ENCODE measurements at places on chromosomes 2 and 18.

GRCh38 chr2:134304394-134305108, 50.7 kb downstream of the MGAT5 start:
- DNase-seq: no peak

DNA sequence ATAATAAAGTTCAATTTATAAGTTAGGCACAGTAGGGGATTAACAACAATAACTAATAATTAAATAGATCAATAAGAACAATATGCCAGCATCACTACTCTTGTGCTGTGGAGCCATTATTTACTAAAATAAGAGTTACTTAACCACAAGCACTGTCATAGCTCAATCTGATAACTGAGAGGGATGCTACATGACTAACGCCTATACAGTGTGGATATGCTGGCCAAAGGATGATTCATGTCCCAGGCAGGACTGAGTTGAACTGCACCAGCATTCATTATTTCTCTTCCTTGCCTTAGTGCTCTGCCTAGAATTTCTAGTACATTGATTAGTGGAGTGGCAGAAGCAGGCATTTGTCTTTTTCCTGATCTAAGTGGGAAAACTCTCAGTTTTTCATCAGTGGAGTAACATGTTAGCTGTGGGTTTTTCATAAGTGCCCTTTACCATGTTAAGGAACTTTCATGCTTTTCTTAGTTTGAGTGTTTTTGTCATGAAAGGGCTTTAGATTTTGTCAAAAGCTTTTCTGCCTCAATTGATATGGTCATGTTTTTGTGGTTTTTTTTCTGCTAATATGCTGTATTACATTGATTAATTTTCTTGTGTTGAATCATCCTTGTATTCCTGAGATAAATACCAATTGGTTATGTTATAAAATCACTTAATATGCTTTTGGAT, 21.7 kb downstream of the KIAA1328 start:
- DNase-seq: no peak

GRCh38 chr2:64324746-64325410, 129.1 kb upstream of the LGALSL start:
- no peak for DNase-seq

DNA sequence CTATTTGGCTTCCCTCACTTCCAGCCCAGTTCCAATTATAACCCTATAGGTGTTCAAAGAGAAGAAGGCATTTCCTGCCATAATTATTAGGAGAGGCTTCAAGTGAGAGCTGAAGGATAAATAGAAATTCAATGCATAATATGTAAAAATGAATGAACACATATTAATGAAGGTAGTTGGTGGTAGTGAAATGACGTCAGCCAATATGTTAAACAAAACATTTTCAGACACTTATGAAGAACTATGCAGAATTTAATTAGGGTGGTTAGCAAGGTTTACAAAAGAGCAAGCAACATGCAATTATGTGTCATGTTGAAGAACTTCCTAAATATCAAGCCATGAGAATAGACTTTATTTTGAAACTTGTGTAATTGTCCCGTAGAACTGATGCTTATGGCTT, 858.8 kb upstream of the DDX18 start:
- DNase-seq: no peak

GRCh38 chr2:46534589-46534988, 55.2 kb downstream of the TMEM247 start:
- no peak for DNase-seq

GRCh38 chr2:231666171-231667095, 41.9 kb upstream of the PTMA start:
- DNase-seq: no peak

DNA sequence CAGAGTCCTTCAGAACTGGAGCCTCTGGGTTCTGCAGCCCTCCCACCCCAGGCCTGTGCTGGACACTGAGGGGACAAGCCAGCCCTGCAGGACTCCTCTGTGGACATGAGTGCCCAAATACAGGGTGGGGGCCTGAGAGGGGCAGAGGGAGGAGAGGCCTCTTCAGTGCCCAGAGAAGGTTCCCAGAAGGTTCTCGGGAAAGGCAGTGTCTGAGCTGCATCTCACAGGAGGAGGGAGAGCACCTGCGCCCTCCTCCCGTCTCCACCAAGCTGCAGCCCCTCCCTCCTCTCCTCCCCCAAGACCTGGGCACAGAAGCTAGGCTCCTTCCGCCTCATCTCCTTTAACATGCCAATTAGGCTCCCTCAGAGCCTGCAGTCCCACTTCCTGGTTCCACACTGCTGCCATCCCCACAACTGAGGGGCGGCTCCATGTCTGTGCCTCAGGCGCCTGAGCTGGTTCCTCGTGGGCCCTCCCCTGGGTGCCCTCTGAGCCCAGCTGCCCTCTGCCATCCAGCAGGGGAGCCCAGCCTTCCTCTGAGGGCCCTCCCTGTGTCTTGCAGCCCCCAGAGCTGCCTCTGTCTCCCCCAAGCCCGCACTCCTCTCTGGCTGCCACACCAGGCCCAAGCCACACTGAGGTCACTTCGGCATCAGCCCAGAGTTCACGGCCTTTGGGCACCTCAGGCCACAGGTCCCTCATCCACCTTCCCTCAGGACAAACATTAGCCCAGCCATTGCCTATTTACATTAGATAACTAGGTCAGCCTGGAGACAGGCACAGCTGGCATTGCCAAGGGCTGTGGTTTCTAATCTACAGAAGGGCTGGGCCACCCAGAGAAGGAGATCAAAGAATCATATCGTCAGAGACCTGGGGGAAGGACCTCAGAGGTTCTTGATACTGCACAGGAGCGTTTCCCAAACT, 28.9 kb downstream of the KCNK3 start:
- no peak for DNase-seq

Measured in stimulated activated CD8-positive, alpha-beta memory T cell treated with anti-CD3 and anti-CD28 coated beads, Interleukin-15, amount 100 ng/mL, for 24 hours (primary cell).